ENCODE measurements at places on chromosomes 13 and 19.

DNA sequence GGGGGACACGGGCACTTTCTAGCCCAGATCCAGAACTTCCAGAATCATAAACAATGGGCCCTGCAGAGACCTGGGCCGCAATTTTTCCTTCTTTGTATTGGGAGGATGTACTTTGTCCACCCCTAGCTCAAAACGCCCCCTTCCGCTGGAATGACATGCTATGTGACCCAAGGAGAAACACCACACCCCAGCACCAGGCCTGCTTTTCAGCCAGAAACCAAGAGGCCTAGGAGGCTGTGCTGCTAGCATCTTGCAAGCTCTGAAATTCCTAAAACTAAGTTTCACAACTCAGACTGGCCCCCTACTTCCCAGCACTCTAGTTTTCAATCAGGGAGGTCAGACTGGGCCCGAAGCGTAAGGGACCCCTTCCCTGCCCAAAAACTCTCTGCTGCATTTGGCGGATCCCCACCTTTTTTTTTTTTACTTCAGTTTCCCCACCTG lies 538 bp downstream of the LSM4 start:
- peak; percentile 63 for DNase-seq

DNA sequence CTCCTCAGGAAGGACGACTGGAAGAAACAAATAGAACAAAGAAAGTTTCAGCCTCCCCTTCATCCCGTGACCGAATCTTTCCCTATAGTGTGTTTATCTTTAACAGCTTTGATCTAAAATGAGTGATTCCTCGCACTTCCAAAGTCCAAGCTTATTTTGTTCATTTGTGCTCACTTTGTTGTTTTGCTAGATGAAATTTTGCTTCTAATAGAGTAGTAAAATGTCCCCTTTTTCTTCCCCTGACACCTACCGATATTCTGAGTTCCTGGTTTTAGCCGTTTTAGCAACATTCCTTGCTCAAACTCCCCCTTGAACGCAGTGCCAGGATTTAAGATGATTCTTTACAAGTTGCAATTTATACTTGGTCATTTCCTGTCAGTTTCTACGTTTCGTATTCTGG lies 204.2 kb downstream of the FGF9 start:
- DNase-seq = no peak

GRCh38 chr19:54532528-54532927 lies 29.9 kb downstream of the LAIR2 start:
- no peak for DNase-seq

GRCh38 chr13:48655291-48655690 lies 1.6 kb downstream of the CYSLTR2 start:
- DNase-seq = no peak

DNA sequence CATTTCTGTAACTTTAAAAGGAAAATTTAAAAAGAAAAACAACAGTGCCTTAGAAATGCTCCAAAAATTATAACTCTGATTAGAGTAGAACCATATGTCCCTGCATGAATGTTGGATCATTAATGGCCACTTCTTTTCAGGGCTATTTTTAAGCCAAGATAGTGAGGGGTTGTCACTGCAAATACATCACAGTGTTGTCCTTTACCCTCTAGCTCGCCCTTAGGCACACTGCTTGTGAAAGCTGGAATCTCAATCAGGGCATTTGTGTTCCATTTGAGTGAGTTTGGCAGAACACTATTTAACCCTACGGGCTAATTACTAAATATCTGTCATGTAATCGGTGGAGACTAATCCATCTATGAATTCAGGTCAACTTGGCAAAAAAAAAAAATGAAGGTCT lies 212.2 kb downstream of the NHLRC3 start:
- DNase-seq = no peak

- no peak for DNase-seq
These were observed 4.7 kb upstream of the SHKBP1 start for GRCh38 chr19:40571831-40572495.

DNA sequence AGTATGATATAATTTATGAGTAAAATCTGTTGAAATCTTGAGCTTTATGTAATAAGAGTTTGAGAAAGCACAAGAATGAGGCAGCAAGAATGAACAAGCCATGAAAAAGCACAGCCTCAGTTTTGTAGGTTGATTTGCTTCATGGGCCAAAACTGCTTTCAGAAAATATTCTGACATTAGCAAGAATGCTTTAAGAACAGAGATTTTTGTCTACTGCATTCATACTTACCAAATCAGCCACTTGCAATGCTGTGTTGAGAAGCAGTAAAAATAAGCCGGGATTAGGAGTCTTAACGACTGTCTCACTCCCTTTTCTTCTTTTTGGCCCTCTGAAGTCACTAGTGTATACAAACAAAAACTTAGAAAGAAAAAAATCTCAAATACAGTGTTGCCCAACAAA lies 114.5 kb downstream of the POSTN start:
- no peak for DNase-seq

GRCh38 chr13:73940098-73940497 lies 194.1 kb downstream of the KLF12 start:
- no peak for DNase-seq

- peak; percentile 21 for DNase-seq
These were observed 324.0 kb downstream of the GPC5 start for GRCh38 chr13:91722267-91722884.

GRCh38 chr13:68047889-68048288 lies 817.8 kb upstream of the PCDH9 start:
- DNase-seq = no peak

DNA sequence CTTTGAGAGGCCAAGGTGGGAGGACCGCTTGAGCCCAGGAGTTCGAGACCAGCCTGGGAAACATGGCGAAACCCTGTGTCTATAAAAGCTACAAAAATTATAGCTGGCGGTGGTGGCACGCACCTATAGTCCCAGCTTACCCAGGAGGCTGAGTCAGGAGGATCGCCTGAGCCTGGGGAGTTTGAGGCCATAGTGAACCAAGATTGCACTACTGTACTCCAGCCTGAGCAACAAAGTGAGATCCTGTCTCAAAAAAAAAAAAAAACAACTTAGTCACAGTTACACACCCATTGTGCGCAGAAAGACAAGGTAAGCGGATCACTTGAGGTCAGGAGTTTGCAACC lies 728 bp upstream of the DENND1C start:
- no peak for DNase-seq

- DNase-seq = peak; percentile 88
These were observed 545 bp downstream of the RAD23A start for GRCh38 chr19:12946092-12946721.

GRCh38 chr19:13172346-13173138 lies 22.3 kb downstream of the IER2 start:
- peak; percentile 85 for DNase-seq

DNA sequence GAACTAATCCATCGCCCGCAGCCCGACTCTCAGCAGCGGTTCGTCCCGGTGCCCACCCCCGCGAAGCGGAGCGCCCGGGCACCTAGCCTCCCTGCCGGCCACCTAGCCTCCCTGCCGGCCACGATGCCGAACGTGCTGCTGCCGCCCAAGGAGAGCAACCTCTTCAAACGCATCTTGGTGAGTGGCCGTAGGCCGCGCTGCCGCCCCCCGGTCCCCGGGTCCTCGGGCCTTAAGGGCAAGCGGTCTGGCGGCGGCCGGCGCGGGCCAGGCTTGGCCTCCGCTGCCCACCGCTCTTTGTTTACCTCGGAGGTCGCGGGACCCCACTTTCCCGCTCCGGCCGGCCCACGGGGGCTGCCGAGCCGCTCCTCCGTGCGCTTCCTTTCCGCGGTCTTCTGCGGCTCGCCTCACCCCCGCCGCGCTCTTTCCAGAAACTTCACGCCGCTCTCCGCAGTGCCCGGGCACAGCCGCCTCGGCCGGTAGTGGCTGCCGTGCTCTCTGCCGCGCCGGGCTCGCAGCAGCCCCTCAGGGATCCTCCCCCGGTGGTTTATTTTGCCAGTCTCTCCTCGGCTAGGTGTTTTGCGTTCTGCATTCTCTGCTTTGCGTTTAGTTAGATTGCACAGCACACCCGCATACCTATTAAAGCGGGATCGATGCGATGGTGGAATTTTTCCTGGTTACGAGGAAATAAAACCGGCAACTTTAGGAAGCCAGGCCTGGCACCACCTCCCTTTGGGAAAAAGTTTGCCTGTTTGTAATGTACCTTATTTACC lies 524 bp downstream of the NAA16 start:
- DNase-seq = peak; percentile 44

GRCh38 chr13:34901572-34901971 lies 40.5 kb upstream of the NBEA start:
- DNase-seq = no peak

DNA sequence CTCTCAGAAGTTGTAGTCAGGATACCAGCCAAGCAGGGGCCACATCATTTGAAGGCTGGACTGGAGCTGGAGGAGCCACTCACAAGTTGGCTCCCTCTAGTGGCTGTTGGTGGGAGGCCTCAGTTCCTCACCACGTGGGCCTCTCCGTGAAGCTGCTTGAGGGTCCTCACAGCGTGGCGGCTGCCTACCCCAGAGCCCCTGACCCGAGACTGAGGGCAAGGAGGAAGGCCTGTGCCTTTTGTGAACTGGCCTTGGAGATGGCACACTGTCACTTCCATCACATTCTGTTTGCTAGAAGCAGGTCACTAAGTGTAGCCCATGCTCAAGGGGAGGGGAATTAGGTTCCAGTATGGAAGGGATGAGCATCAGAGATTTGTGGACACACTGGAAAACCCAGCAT lies 14.6 kb downstream of the GNA11 start:
- peak; percentile 58 for DNase-seq

DNA sequence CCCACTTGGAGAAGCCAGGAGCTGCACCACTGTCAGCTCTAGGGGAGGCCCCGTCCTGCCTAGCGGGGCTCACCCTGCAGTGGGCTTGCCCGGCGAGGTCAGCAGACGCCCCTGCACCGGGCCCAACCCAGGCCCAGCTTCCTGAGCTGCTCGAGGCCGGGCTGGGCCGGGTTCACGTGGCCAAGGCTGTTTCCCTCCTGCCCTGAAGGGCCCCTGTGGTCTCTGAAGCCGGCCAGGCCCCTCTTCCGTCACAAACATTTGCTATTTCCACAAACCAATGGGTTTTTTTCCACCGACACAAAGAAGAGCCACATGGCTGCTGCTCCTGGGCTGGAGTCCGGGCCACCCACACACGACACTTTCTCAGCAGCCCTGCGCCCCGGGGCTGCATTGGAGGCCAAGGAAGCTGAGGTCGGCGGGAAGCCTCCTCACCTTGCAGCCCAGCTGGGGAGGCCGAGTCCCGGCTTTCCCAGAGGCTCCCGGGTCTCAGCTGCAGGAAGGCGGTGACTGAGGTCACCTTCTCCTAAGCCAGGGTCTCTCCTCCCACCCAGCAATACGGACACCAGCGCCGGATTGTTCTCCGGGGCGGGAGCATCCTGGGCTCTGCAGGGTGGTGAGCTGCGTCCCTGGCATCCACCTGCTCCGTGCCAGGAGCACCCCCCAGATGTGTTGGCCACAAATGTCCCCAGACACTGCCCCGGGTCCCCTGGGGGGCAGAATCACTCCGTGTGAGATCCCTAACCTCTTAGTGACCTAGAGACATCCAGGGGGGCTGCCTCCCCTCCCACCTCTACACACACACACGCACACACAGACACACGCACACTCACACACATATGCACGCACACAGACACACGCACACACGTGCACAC lies 80.5 kb downstream of the GADD45B start:
- no peak for DNase-seq

DNA sequence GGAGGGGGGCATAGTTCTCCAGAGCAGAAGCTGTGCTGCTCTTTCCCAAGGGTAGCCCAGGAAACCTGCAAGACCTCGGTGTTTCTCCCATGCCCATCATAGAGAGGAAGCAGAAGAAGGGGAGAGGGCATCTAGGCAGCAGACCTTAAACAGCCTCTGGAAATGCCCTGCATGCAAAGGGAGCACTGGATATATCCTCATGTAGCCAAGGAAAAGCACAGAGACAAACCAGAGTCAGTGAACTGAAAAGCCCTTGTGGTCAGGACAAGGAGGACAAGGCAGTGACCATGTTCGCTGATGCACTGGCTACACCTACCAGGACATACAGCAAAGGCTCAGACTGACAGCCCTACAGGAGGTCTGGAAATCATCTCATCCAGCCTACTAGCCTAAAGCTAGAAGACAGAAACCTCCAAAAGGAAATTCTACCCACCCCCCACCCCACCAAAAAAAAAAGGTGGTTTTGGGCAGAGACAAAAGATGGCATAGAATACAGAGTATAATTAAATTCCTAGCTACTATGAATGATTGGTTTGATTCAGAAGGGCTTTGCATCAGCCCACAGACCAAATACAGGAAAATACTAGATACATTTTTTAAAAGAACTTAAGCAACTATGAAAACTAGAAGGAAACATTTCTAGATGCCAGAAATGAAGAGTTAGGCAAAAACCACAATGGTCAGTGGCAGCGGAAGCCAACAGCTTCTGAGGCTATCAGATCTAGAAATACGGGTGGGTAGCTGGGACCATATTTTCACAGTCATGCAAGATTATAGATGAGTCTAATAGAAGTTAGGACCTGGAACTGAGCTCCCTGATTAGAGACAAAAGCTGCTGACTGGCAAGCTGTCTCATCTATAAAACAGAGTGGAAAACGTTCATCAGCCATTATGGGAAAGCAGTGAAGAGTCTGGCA lies 4.4 kb upstream of the TBC1D4 start:
- DNase-seq = no peak

GRCh38 chr19:41369769-41370168 lies 5.8 kb upstream of the B9D2 start:
- DNase-seq = no peak

GRCh38 chr19:45794627-45795026 lies 2.0 kb upstream of the DMWD start:
- DNase-seq = no peak

DNA sequence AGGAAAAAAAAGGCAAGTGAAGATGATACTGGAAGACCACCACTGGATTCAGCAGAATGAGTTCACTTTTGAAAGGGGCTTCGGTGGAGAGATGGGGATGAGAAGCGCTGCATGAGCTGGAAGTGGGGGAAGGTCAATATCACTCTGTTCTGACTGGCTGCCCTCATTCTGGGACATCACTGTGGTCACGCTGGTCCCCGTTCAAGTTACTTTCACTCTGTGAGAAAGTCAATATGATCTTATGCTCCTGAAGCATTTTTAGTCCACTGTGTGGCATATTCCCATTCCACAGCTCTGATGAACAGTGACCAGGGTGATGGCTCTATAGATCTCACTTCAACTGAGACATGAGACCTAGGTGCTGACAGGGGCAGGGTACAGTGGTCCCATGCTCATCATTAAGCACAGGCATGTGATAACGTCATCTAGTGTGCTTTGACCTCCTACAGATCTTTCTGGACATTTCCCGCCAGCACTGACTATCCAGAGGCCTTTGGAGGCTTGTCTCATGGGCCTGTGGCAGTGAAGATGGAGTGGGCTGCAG lies 40.2 kb upstream of the GPR183 start:
- no peak for DNase-seq
